ENCODE measurements at places on chromosomes 12 and 14. TPM values are rescaled to one million over a fixed set of nuclear protein-coding genes. Genes with fewer than 3 reads are reported as not detected.
A peak's percentile ranks its signal among the peaks of the same experiment; 100 is the strongest.

Gene SLC38A4
- 2.3 TPM for total RNA-seq

Gene ACOT4
- 0.54 TPM for total RNA-seq

Gene FOXM1
- total RNA-seq: 16.9 TPM

DNA sequence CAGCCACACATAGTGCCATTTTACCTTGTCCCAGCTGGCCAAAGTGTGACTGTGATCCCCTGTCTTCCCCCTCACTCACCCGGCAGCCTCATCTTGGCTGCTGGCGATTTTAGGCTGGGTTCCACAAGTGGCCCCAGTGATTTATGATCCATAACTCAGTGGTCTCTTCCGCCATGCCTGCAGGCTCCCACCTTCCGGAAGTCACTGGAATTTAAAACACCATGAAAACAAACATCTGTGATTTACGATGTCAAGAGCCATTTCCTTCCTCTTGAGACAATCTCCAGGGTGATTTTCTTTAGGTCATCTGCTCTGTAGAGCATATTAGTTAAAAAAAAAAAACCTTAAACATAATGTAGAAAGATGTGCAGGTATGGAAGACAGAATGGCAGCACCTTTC, 282.3 kb downstream of the CACNA1C start:
- peak overlapping the region; percentile 35 for H3K27ac ChIP-seq
- no peak for DNase-seq

- H3K4me3 ChIP-seq: no peak overlapping the region
- H3K27me3 ChIP-seq: no peaks in the 10 kb centered on the region
- no peaks in the 10 kb centered on the region for H3K4me1 ChIP-seq
- no peak for DNase-seq
- H3K36me3 ChIP-seq: no peaks in the 10 kb centered on the region
These were observed 1156.8 kb downstream of the SLC16A7 start for GRCh38 chr12:60752589-60752988.

DNA sequence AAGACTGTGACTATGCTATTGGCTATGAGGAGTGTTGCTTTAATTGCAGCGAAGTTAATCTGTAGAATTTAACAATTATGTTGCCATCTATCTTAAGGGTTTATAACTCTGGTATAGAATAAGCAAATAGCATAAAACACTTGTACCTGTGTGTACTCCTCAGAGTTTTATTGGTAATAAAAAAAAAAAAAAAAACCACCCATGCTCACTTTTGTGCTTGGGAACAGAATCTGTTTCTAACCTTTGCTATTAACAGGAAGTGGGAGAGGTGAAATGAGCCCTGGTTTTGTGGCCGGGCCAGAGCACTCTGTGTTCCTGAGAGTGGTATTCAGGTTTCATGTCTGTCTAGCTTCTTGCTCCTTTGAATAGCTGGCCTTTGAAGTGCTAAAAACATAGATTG, 53.1 kb downstream of the PDE3A start:
- peaks cover 2% of the 10 kb centered on the region for H3K4me1 ChIP-seq
- H3K27ac ChIP-seq: no peak overlapping the region
- no peak overlapping the region for H3K4me3 ChIP-seq
- H3K27me3 ChIP-seq: no peaks in the 10 kb centered on the region
- no peak for DNase-seq
